ENCODE measurements at places on chromosomes 3 and 15.
A peak's percentile ranks its signal among the peaks of the same experiment; 100 is the strongest.

DNA sequence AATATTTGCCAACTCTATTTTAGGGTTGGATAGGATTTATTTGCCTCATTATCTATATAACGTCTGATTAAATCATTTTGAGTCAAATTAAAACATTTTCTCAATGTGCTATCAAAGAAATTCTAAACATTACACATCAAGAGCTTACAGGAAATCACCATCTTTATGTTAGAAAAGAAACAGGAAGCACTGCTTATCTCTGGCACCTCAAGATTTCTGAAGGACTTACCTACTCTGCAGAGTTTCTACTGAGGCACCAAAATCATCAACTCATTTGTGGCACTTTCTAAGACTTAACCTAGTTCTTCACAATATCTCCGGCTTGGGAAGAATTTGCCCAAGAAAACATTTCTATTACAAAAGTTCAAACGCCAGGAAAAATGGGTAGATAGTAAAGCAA is 181.3 kb upstream of the EOMES start:
- DNase-seq: no peak

GRCh38 chr15:77866596-77867125 is 210.8 kb downstream of the TBC1D2B start:
- DNase-seq: no peak

GRCh38 chr15:99157456-99157855 is 52.6 kb downstream of the SYNM start:
- no peak for DNase-seq

GRCh38 chr3:126607214-126607908 is 47.6 kb downstream of the TXNRD3 start:
- no peak for DNase-seq

- peak; percentile 17 for DNase-seq
Measured at GRCh38 chr3:16174976-16175901, 759 bp downstream of the GALNT15 start.
